ENCODE measurements at places on chromosomes 7 and 10.
A peak's percentile ranks its signal among the peaks of the same experiment; 100 is the strongest.

GRCh38 chr10:101766306-101766705, 9.6 kb downstream of the FGF8 start:
- no peak for DNase-seq

- no peak for DNase-seq
Observed at GRCh38 chr7:87029078-87029477, 30.4 kb downstream of the ELAPOR2 start.

DNA sequence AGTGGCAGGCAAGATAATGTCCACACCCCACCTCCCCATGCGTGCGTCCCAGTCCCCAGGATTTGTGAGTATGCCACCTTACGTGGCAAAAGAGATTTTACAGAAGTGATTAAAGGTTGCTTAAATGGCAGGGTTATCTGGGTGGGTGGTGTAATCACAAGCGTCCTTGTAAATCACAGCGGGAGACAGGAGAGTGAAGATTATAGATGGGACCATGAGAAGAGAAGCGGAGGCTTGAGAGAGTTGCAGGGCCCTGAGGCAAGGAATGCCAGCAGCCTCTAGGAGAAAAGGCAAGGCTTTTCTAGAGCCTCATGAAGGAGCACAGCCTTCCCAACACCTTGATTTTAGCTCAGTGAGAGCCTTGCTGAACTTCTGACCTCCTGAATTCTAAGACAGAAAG, 10.2 kb downstream of the ZRANB1 start:
- no peak for DNase-seq

- DNase-seq: no peak
Observed at GRCh38 chr10:14609178-14609577, 165.5 kb downstream of the FAM107B start.

DNA sequence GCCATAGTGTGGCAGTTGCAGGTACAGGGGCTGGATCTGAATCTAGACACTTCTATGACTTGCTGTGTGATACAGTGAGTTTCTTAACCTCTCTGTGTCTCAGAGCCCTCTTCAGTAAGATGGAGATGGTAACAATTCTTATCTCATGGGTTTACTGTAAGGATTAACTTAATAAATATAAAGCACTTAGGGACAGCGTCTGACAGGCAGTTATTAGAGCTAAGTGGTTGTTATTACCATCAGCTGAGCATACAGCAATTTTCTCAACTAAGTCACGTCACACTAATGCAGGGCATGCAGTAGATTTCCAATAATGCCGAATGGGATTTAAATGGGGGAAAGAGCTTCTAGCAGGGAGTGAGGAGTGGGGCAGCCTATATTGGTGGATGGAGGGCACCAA, 162.6 kb downstream of the SH2D4B start:
- no peak for DNase-seq

- no peak for DNase-seq
Observed at GRCh38 chr10:102465466-102465865, 14.1 kb upstream of the C10orf95 start.

GRCh38 chr7:25619381-25619780, 391.1 kb upstream of the NPVF start:
- no peak for DNase-seq

DNA sequence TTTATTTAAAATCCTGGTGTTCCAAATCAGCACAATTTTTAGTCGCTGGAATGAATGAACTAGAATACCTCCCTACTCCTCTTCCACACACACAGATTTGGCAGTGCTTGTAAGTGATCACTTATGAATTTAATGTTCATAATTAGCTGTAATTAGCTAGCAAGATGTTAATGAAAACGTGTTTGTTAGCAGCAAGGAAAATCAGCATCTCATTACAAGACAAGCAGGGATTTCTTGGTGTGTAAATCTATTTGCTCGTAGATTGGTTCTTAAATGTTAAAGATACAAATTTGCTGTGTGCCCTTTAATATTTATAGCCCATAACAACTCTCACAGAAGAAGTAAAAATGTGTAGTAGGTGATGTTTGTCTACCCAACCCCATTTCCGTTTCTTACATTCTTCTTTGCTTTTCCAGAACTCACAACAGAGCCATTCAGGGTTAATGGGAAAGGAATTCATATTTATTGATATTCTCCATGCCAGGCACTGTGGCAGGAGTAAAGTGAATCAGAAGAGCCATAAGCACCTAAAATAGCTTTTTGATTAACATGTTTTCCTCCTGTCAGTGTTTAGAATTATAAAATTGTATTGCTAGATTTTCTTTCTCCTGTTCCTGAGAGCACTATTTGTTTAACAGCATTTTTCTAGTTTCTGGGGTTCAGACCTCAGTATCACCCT, 49.6 kb downstream of the SEMA3C start:
- DNase-seq: no peak

GRCh38 chr7:134827889-134828288, 48.5 kb downstream of the CALD1 start:
- peak; percentile 57 for DNase-seq

GRCh38 chr7:47482013-47482875, 99.7 kb downstream of the TNS3 start:
- DNase-seq: peak; percentile 30

GRCh38 chr7:144118341-144118740, 4.6 kb upstream of the OR2A14 start:
- no peak for DNase-seq

- DNase-seq: no peak
Observed at GRCh38 chr7:144531181-144531580, 127.7 kb upstream of the NOBOX start.

DNA sequence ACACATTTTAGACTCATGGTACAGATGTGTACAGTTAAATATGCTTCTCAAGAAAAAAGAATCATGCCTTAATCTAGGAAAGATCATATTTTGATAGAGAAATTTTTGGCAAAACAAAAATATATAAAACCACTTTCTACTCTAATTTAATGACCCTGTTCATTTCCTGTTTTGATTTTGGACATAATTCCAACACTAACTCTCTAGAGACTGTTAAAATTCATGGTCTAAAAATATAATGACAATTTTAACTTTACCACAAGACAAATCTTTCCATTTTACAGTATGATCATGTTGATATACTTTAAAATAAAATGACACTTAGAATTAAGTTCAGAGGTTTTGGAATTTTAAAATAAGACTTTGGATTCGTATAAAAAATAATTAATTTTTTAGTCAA, 45.2 kb downstream of the PRKG1 start:
- DNase-seq: no peak

DNA sequence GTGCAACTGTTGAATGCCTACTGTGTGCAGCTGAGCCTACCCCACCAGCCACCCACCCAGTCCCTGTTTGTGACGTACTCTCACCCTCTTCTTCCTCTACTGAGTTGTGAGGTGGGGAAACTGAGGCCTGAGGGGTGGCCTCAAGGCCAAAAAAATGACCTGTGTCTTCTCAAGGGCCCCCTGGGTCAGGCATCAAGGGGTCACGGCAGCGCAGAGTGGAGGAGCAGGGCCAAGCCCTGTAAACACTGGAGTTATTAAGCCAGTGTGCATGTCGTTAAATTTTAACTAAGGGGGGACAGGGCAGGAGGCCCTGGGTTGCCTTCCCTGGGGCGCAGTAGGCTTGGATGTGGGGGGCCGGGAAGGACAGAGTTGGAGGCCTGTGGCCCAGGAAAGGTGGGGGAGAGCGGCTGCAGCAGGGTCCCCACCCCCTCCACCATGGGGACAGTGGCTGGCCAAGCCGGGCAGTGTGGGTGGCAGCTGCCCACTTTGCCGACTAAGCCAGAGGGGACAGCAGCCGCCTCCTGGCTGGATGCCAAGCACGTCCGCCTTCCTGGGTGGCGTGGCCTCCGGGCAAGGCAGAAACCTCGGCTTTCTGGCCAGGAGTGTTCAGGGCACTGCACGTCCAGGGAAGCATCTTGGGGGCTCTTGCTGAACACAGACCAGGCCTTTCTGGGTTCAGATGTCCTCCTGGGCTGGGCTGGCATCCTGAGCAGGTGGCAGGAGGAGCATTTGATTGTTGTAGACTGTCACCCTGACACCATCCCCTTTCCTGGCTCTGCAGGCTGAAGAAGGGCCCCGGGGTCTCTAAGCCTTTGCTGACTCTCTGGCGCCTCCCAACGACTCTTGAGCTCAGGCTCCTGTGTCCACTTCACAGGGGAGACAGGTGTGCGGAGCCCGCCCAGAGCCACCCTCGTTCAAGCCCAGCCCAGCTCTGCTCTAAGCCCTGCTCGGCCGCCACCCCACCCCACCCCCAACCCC, 1.9 kb downstream of the SLC29A4 start:
- DNase-seq: no peak

DNA sequence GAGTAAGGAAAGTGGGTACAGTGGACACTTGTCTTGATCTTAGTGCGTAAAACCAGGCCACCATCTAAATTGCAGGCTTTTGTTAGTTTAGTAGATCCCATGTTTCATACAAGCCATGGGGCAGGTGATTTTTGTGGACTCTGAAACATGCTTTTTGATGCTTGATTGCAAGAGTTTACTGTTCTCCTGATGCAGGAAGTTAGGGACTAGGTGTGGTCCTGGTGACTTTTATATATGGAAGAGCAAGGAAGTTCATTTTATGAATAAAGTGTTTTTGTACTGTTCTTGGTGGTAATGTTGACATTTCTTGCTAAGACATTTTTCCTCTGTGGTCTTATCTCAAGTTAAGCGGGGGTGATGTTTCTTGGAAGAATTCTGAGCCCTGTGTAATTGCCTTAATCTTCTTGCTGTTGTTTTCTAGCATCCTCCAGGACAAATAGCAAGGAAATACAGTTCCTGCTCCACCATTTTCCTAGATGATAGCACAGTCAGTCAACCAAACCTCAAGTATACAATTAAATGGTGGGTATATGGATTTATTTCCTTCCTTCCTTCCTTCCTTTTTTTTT, 89.0 kb upstream of the GJD4 start:
- DNase-seq: no peak

GRCh38 chr10:17077346-17077781, 52.2 kb downstream of the CUBN start:
- no peak for DNase-seq

DNA sequence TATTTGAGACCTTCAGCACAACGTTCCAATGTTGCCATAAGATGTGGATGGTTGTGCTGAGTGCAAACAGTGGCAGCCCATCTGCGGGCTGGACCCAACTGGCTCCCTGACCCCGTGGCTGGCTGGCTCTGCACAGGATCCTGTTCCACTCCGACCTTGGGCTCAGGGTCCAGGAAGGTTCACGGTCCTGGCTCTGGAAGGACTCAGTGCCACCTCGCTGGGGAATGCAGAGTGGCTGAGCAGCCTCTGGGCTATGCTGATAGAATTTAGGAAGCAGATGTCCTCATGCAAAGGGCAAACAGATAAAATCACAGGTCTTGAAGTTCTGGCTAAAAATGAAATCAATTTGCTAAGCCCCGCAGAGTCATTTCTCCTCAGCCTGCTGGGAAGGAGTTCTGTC, 171.6 kb downstream of the PIP4K2A start:
- no peak for DNase-seq

GRCh38 chr10:116913695-116914094, 64.4 kb downstream of the ENO4 start:
- DNase-seq: no peak

DNA sequence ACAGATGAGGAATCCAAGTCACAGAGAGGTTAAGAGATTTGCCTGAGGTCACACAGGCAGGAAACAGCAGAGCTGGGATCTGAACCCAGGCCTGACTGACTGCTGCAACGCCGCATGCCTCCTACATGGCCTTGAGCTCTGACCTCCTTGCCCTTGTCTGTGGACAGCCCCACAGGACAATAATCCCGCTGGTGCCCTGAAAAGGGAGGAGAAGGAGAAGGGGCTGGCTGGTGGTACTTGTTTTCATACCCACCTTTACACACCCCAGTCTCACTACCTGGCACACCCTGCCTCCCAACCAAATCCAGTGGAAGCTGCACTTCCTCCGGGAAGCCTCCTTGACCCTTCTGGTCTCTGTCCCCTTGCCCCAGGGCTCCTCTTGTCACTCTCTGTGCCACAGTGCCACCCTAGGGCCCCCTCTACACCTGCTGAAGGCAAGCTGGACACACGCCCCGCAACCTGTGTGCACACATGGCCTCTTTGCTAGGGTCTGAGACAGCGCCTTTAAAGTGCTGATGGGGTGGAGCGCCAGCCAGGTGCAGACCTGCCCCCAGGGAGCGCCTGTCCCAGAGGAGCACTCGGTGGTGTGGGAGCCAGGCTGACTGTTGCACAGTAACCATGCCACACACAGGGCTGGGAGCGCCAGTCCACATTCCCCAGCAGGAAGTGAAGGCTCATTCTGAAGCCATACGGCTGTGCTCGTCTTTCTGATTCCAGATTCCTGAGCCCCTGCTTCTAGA, 38.6 kb downstream of the ZCCHC24 start:
- no peak for DNase-seq

DNA sequence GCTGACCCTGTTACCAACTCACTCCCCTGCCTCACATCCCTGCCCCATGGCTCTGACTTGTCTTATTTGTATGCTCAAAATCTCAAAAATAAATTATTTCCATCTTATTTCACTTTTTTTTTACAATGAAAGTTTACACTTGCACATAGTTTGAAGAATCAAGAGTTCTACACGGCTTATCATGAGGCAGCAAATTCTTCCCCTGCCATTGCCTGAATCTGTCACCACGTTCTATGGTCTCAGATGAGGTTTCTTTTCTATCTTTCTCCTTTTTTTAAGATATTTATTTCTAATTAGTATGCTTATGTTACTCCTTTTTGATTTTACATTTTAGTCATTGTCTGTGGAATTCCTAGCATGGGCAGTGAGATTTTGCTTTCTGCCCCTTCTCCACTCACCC, 28.4 kb downstream of the ARHGAP22 start:
- DNase-seq: no peak

- DNase-seq: no peak
Observed at GRCh38 chr10:24694086-24694485, 29.6 kb downstream of the ARHGAP21 start.

- no peak for DNase-seq
Observed at GRCh38 chr7:142790555-142790954, 19.8 kb downstream of the PRSS2 start.

DNA sequence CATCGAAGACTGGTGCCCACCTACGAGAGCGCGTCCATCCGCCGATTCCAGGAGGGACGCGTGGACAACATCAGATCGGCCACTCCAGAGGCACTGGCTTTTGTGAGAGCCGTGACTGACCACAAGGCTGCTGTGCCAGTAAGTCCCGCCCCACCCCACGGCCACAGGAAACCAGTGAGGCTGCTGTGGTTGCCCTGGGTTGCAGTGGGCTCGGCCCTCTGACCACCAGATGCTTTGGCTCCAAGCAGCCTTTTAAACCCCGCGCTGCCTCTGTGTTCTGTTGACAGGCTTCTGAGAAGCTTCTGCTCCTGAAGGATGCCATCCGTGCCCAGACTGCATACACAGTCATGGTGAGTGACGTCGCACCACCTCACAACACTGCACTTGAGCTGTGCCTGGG, 24.4 kb upstream of the C10orf53 start:
- no peak for DNase-seq

GRCh38 chr7:145106001-145106400, 270.1 kb upstream of the TPK1 start:
- peak; percentile 83 for DNase-seq
